ENCODE measurements at places on chromosomes 3 and 15.

DNA sequence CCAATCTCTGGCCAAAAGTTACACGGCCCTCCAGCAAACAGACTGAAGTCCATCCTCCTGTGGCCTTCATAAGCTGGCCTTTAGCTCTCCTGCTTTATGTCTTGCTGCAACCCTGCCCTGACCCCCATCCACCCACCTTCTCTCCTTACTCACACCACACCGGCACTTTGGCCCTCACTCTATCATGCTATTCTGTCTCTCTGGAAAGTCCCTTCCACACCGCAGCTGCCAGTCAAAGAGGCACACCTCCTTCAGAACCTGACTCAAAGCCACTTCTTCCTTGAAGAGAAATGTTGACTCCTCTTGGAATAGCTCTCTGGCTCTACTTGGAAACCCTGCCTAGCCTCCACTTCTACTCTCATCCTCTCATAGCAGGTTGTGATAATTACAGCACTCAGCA is 4.5 kb downstream of the GPR156 start:
- DNase-seq: no peak

- DNase-seq: no peak
Observed at GRCh38 chr3:72489901-72490300, 358.3 kb downstream of the SHQ1 start.

- DNase-seq: no peak
Observed at GRCh38 chr3:41448396-41448795, 249.1 kb downstream of the CTNNB1 start.

GRCh38 chr3:16060358-16060852 is 114.1 kb upstream of the GALNT15 start:
- DNase-seq: no peak

- no peak for DNase-seq
Observed at GRCh38 chr3:157220211-157220610, 60.3 kb upstream of the CCNL1 start.

GRCh38 chr15:100016632-100017031 is 283.4 kb upstream of the LYSMD4 start:
- no peak for DNase-seq

DNA sequence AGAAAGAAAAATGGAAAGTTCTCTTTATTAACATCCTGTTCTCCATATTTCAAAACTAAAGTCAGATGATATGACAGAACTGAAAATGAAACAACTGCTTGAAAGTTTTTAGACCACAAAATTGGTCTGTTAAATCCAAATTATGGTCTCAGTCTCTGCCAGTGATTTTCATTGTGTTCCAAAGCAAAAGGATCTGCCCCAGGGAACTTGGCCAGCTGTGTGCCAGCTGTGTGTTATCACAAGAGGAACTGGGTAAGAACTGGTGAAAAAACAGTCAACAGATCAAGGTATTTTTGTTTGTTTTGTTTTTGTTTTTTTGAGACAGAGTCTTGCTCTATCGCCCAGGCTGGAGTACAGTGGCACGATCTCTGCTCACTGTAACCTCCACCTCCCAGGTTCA is 323.3 kb downstream of the CTNNB1 start:
- DNase-seq: no peak

GRCh38 chr3:9379327-9379726 is 16.5 kb downstream of the THUMPD3 start:
- no peak for DNase-seq

DNA sequence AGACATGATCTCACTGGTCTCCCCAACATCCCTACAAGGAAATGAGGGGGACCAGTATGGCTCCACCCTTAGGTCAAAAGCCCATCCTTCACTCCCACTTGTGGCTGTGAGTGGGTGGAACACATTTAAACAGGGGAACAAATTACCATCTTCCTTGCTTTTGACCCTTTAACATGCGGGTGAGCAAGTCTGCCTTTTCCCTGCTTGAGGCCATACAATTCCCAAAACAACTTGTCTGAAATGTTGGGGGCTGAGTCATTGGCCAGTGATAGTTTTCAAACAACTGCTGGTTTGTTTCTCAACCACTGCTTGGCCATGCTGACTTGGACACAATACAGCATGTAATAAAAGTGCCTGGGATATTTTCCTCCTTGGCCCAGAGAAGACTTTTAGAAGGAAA is 39.6 kb downstream of the COL8A1 start:
- DNase-seq: no peak

GRCh38 chr3:119500265-119500664 is 1.9 kb downstream of the TIMMDC1 start:
- DNase-seq: no peak
